Bronchial smooth muscle cell (primary cell): ENCODE measurements at places on chromosomes 2 and 18. TPM values are rescaled to one million over a fixed set of nuclear protein-coding genes. Genes with fewer than 3 reads are reported as not detected.

The C2orf72 gene
- 0.09 TPM in 1 of 2 replicates, not detected in the other for total RNA-seq

The ZNF236 gene
- total RNA-seq: 6.3 and 10.3 TPM in 2 replicates

The MTERF4 gene
- total RNA-seq: 36.6 and 58.6 TPM in 2 replicates

The TRIM43 gene
- total RNA-seq: not detected in 2 replicates

The C2orf68 gene
- 11.2 and 13.2 TPM in 2 replicates for total RNA-seq

The SIX3 gene
- not detected in 2 replicates for total RNA-seq

The NT5DC4 gene
- not detected in 2 replicates for total RNA-seq

The ST3GAL5 gene
- 5.6 and 6.3 TPM in 2 replicates for total RNA-seq

The MARCHF4 gene
- under 0.01 and 0.32 TPM in 2 replicates for total RNA-seq

The STK36 gene
- 16.2 and 25.9 TPM in 2 replicates for total RNA-seq

The HJURP gene
- 0.26 and 3.0 TPM in 2 replicates for total RNA-seq

The FOXD4L1 gene
- total RNA-seq: under 0.01 TPM in 1 of 2 replicates, not detected in the other

The LONRF2 gene
- total RNA-seq: under 0.01 TPM in 2 replicates

The DSG2 gene
- total RNA-seq: 0.17 and 2.2 TPM in 2 replicates

The FBLN7 gene
- total RNA-seq: 0.09 and 0.47 TPM in 2 replicates

The LAMA3 gene
- 4.9 and 11.2 TPM in 2 replicates for total RNA-seq

The LYG1 gene
- 0.16 and 0.34 TPM in 2 replicates for total RNA-seq

The TOGARAM2 gene
- total RNA-seq: 0.09 and 0.47 TPM in 2 replicates

The EVX2 gene
- total RNA-seq: not detected in 2 replicates

The TBR1 gene
- total RNA-seq: not detected in 2 replicates

The CBLN2 gene
- not detected in 2 replicates for total RNA-seq

The KCNK3 gene
- total RNA-seq: under 0.01 TPM in 1 of 2 replicates, not detected in the other
